ENCODE measurements at places on chromosomes 12 and 14. TPM values are rescaled to one million over a fixed set of nuclear protein-coding genes. Genes with fewer than 3 reads are reported as not detected.

Gene TOMM20L
- not detected for polyA plus RNA-seq

Gene MYO1H
- not detected for polyA plus RNA-seq

Gene SCFD1
- polyA plus RNA-seq = 64.1 TPM

Gene PIWIL1
- not detected for polyA plus RNA-seq

Gene CLEC9A
- not detected for polyA plus RNA-seq

Gene SOX5
- polyA plus RNA-seq = not detected

Gene GARIN6
- not detected for polyA plus RNA-seq

Gene WIF1
- not detected for polyA plus RNA-seq

Gene SRGAP1
- 0.52 TPM for polyA plus RNA-seq

Gene TAS2R19
- 0.29 TPM for polyA plus RNA-seq

Gene SIX1
- polyA plus RNA-seq = not detected

Gene KRT77
- polyA plus RNA-seq = not detected

Gene GALNT9
- polyA plus RNA-seq = not detected

Gene RFX4
- polyA plus RNA-seq = not detected

Gene FBXL14
- 9.8 TPM for polyA plus RNA-seq

Gene CLEC1A
- 2.4 TPM for polyA plus RNA-seq

All from CD14-positive monocyte (primary cell).